ENCODE measurements at places on chromosomes 6 and 20.
A peak's percentile ranks its signal among the peaks of the same experiment; 100 is the strongest.

DNA sequence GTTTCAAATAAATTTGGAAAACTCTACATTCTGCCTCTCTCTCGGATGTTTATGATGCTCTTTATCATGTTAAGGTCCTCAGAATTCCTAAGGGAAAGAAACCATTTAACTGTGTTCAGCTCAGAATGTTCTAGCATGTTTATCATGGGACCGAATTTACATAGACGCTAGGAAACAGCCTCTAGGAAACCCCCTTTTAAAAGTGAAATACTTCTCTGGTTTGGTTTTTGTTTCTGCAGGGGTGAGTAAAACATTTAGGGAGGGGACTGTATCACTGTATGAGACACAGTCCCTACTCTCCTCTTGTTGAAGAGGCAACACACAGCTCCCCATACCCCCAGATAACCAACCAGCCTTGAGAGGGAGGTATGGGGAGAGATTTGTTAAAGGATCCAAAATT is 267.6 kb upstream of the SUPT3H start:
- DNase-seq, result no peak

DNA sequence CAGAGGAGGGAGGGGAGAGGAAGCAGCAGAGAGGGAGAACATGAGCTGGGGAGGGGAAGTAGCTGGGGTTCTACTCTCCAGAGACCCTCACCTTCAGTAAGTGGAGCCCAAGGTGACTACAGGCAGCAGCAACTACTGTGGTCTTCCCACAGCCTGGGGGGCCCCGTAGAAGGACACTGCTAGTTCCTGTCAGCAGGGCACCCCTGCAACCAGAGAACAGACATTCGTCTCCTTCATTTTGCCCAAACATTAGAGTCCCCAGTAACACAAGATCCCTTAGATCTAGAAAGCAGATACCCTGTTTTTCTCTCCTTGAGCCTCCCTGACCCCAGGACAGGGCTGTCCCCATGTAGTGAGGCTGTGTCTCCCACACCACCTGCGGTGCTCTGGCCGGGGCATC is 8.2 kb downstream of the GNMT start:
- no peak for DNase-seq

DNA sequence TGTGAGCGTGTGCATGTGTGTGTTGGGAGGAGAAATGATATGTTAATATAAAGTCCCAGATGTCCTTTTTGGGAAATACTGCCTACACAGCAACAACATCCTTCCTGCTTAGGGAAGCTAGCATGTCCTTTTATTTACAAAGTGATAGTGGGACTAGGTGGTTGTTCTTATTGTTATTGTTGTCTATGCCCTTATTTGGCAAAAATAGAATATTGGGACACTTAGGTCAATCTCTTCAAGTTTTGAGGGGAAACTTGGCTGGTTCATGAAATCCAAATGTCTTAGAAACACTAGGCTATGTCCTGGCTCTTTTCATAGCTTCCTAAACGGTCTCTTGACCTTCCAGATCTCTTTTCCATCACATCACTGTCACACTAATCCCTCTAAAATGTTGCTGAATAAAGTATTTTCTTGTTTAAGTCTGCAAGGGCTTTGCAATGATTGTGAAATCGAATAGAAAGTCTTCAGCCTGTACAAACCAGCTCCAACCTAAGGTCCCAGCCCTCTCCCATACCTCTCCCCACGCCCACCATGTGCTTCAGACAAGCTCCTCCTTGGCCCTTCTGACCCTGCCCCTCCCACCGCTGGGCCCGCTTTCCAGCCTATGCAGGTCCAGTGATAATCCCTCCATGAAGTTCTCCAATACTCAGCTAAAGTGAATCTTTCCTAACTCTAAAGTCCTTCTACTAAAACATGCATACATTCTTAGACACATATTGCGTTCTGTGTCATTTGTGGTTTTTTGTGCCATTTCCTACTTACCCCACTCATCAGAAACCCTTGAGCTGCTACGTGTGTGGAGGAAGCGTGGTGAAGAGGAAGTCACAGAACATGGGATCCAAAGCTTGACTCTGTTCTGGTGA is 205.1 kb downstream of the LY86 start:
- peak; percentile 8 for DNase-seq

- no peak for DNase-seq
Observed at GRCh38 chr6:11161031-11161956, 49.8 kb upstream of the ERVFRD-1 start.

DNA sequence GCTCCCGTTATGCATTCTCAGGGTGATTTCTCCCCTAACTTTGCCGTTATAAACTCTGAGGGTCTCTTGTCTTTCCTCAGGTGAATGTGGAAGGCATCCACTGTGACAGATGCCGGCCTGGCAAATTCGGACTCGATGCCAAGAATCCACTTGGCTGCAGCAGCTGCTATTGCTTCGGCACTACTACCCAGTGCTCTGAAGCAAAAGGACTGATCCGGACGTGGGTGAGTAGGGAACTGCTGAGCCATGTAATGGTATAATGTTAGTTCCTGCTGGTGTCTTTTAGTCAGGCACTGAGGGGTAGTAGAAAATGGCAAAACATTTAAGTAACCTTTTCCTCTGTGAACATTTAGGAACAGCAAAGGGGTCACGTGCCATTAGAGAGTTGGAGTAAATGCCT is 395.4 kb downstream of the ARHGAP18 start:
- no peak for DNase-seq

GRCh38 chr20:4949833-4950178 is 51.5 kb downstream of the SLC23A2 start:
- peak; percentile 48 for DNase-seq

DNA sequence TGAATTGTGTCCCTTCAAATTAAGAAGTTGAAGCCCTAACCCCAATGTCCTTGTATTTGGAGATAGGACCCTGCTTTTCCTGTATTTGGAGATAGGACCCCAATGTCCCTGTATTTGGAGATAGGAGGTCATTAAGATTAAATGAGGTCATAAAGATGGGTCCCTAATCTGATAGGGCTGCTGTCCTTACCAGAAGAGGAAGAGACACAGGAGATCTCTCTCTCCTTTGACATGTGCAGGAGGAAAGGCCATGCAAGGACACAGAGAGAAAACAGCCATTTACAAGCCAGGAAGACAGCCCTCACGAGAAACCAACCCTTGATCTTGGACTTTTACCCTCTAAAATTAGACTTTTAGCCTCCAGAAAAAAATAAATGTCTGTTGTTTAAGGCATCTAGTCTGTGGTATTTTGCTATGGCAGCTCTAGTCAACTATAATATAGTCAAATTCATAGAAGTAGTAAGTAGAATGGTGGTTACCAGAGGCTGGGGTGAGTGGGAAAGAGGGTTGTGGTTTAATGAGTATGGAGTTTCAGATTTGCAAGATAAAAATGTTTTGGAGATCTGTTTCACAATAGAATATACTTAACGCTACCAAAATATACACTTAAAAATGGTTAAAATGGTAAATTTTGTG is 59.3 kb downstream of the UBE3D start:
- DNase-seq, result no peak

DNA sequence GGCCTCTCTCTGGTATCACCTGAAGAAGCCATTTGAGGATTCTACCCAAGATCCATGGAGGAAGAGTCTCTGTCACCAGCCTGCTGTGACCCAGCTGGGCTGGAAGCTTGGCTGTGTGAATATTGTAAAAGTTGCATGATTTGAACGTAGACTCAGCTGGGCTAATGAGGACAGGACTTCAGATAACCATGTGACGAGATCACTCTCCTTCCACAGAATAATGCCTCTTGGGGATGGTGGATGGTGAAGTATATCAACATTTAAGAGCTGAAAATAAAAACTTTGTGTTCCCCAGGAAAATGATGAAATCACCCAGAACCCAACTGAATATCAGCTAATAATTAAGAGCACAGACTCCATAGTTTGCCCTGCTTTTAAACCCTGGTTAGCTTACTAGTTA is 427.9 kb downstream of the CD83 start:
- no peak for DNase-seq

- no peak for DNase-seq
Observed at GRCh38 chr20:40945754-40946450, 82.7 kb upstream of the TOP1 start.

DNA sequence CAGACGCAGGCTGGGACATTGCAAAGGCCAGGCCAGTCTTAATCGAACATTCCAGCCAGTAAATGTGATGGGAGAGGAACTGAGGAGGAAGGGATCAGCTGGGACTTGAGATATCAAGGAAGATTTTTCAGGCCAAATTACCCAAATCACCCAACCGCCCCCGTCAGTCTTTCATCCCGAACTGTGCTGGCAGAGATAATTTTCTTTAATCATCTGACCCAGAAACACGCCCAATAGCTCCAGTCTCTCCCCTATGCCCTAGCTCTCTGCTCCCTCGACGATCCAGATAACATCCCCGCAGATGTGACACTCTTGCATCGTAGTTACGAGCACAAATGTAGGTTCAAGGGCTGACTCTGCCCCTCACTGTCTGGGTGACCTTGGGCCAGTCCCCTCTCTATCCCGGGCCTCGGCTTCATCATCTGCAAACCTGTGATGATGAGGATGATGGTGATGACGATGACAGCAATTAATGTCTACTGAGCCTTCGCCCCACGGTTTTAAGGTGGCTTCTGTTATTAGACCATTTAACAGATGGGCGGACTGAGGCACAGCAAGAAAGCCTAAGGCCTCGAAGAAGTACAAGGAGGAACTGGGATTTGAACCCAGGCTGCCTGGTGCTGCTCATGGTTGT is 118.6 kb downstream of the PREX1 start:
- no peak for DNase-seq

GRCh38 chr6:13614126-13614925 is 809 bp upstream of the NOL7 start:
- DNase-seq, result no peak

DNA sequence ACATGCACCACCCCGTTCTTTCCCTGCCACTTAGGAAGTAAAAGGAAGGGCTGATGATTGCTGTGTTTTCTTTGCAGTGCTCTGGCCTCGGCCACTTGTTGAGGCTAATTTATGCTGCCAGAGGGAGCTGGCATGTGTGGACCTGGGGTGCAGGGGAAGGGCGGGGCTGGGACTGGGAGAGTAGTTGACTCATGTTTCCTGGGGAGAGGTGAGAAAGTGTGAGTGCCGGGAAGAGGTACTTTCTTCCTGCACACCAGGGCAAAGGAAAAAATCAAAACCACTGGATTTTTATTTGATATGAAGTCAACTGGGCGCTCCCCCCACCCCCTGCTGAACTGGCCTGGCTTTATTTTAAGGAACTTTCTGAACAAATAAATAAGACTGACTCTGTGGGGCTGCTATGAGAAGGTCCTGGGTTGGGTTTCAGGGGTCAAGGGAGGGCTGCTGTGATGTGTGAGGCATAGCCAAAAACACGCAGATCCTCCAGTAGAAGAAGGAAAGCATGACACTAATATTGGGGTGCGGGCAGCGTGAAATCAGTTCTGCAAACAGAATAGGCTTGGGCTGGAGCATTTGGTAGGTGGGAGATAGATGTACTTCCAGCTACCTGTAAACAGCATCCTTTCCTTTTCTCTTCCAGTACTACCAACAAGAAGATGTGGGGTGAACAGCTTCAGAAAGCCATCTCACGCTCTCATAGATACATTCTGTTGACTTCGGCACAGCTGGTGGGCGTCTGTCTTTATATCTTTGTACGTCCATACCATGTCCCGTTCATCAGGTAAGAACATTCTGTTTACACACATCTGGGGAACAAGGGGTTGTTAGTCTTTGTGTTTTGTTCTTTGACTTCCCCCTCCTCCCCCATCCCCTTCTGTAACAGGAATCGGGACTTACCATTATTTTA is 87.5 kb downstream of the SYNJ2 start:
- DNase-seq, result no peak

DNA sequence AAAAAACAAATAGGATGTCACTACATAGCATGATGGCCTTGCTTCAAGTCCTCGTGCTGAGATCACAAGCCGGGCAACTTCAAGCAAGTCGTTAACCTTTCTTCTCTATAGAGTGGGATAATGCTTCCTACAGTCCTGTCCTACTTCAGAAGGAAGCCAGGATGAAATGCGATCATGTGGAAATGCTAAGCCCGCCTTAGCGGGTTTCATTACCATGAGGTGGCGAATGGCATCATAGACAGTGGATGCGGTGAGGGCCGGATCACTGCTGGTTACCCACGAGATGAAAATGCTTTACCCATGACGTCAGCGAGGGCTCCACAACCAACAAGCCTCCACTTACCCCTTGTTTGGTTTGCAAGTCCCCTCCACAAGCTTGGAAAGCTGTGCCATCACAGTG is 206.4 kb downstream of the TBXT start:
- DNase-seq, result no peak

DNA sequence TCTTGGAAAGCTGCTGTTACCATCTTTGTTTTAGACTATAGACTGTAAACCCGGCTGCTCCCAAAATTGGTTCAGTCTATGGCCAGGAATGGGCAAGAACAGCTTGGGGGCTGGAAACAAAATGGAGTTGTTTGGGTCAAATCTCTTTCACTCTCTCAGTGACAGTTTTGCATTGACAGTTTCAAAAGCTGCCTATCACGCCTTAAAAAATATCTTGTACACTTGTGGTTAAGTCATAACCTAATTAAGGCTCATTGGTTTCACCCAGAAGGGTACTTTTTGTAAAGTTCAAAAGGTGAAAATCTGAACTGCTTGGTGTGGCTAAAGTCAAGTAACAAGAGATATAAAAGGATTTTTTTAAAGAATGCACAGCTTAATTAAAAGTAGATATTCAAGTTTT is 76.1 kb upstream of the PRL start:
- DNase-seq, result no peak

DNA sequence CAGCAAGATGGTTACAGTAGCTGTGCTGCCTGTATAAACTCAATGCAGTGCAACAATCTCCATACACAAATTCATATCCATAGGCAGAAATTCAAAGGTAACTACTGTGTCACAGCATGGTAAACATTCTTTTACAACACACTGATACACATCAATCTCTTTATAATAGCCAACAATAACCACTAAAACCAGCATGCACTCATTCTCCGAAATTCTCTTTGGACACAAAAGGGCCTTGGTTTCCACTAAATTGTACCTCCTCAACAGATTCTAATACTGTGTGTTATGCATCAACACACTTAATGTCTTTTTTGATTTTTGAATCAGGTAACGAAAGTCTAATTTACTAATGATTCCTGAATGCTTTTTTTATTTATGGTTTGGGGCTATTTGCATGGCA is 1323.7 kb downstream of the GRIK2 start:
- no peak for DNase-seq

DNA sequence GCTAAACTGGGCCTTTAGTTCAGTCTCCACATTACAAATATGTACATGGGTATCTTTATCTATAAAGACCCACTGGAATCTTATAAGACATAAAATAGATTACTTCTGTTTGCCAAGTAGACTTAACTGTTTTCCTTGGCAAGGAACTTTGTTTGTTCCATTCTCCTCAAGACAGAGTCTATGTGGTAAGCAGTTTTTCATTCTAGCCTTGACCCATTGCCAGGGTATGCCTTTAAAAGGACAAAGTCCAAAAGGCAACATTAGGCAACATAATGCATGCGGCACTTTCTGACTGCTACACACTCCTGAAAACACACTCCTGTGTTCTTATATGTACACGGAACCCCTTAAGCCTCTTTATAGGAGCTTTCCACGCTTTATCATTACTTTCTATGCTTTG is 20.4 kb downstream of the VNN1 start:
- no peak for DNase-seq

DNA sequence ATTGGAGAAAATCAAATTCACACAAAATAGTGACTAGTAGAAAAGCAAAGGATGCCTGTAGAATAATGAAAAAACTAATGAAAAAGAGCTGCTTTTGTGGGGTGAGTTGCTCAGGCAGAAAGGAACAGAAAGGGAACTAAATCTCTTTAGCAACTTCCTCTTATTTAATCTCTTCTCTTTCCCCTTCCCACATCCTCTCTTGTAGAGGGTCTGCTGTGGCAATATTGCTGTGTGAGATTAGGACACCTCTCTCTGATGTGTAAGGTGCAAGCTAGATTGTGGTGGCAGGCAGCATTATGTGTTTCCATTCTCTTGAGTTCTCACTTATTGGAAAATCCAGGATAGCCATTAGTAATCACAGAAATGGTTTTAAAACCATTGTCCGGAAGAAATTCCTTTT is 49.7 kb downstream of the SYNE1 start:
- DNase-seq, result no peak
